Brain (organoid and tissue), 16 donors: ENCODE measurements at places on chromosomes 11 and 22.

DNA sequence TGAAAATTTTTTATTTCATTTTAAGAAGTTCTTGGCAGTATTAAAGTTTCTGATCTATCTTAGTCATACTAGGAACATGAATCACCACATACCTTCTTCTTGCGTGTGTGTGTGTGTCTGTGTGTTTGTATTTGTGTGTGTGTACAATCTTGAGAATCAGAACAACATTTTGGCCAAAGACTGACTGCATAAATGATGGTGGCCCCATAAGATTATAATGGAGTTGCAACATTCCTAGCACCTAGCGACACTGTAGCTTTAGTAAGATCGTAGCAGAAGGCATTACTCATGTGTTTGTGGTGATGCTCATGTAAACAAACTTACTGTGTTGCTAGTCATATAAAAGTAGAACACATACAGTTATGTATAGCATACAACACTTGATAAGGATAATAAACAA lies 205.4 kb downstream of the FAM76B start:
- no peak for DNase-seq

DNA sequence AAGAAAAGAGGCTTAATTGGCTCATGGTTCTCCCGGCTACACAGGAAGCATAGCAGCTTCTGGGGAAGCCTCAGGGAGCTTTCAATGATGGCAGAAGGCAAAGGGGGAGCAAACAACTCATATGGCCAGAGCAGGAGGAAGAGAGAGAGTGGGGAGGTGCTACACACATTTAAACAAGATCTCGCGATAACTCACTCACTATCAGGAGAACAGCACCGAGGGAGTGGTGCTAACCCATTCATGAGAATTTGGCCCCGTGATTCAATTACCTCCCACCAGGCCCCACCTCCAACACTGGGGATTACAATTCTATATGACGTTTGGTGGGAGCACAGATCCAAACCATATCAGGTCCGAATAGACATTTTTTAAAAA lies 41.7 kb upstream of the APLNR start:
- DNase-seq: no peak

DNA sequence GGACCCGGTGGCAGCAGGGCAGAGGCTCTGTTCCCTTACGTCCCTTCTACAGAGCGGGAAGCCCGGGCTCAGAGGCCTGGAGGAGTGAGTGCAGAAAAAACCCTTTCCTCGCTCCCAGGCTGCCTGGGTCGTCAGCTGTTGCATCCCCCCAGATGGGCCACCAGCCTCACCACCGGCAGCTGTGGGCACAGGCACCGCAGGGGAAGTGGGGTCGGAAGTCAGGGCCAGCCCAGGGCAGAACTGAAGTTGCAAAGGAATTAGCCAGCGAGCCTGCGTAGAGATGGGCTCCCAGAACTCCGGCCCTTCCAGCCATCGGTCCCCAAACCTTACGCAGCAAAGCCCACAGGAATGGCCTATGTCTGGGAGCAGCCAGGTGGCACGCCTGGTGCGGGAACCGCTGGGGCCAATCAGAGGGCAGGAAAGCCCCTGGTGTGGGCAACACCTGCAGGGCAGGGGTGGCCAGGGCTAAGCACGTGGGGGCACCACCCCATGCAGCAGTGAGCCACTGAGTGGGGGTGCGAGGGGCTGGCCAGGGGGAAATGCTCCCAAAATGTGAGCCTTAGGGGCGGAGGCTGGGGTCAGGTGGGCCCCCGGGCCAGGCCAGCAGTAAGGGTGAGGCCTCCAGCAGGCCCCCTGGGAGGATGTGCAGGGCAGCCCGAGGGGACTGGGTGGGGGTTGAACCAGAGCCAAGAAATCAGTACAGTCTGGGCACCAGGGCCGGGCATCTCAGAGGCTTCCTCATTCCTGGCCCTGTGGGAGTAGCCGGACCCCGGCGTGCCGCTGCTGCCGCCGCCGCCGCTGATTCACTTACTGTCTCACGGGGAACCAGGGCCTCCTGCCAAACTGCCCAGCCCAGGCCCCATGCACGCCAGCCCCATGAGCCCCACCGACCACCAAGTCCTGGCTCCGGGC lies 58.2 kb downstream of the WNT7B start:
- DNase-seq: no peak

DNA sequence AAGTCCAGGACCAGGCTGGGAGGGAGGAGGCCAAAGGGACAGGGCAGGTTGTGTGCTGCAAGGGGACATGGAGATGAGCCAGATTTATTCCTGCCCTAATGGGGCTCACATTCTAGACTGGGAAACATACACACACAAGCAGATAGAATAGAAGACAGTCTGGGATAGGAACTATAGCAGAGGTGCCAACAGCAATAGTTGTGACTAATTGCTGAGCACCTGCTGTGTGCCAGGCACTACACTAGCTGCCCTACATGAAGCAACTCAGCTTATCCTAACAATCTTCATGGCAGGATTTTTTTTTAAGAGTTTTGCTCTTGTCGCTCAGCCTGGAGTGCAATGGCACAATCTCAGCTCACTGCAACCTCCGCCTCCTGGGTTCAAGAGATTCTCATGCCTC lies 11.4 kb downstream of the MOGAT2 start:
- no peak for DNase-seq

GRCh38 chr11:67113231-67113721 lies 5.8 kb upstream of the KDM2A start:
- DNase-seq: no peak

DNA sequence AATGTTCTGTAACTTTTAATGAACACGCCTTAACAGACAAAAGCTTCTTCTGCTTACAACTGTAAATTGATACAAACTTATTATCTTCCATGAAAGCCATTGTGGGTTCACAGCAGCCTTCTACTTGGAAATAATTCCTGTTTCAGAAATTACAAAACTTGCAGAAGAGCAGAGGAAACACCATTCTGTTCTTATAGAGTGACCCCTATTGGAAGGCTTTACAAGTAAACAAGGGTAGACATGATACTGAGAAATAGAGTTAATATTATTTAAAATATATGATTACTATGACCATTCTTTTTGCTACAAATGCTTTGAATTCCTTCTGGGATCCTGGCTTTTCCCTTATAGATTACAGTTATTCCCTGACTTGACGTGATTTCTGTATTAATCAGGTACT lies 32.4 kb upstream of the KCNA4 start:
- no peak for DNase-seq

- no peak for DNase-seq
Observed at GRCh38 chr11:117959438-117960149, 26.6 kb upstream of the IL10RA start.

DNA sequence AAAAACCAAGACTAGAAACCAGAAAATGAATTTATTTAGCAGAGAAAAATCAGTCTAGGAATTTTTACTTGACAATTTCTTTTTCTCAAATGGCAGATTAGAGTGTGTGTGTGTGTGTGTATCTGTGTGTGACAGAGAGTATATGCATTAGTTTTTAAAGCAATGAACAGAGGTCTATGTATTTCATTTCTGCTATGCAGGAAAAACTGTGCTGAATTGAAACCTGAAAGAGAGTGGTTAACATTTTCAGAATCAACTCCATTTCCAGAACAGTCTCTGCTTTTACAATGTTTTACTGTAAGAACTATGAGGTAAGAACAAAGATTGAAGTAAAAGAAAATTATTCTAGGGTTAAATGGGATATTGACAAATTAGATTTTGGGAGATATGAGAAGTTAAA lies 114.8 kb downstream of the GRM5 start:
- no peak for DNase-seq
